Left cardiac atrium (tissue), 4 donors: ENCODE measurements at places on chromosomes 16 and 17. TPM values are rescaled to one million over a fixed set of nuclear protein-coding genes. Genes with fewer than 3 reads are reported as not detected.

DNA sequence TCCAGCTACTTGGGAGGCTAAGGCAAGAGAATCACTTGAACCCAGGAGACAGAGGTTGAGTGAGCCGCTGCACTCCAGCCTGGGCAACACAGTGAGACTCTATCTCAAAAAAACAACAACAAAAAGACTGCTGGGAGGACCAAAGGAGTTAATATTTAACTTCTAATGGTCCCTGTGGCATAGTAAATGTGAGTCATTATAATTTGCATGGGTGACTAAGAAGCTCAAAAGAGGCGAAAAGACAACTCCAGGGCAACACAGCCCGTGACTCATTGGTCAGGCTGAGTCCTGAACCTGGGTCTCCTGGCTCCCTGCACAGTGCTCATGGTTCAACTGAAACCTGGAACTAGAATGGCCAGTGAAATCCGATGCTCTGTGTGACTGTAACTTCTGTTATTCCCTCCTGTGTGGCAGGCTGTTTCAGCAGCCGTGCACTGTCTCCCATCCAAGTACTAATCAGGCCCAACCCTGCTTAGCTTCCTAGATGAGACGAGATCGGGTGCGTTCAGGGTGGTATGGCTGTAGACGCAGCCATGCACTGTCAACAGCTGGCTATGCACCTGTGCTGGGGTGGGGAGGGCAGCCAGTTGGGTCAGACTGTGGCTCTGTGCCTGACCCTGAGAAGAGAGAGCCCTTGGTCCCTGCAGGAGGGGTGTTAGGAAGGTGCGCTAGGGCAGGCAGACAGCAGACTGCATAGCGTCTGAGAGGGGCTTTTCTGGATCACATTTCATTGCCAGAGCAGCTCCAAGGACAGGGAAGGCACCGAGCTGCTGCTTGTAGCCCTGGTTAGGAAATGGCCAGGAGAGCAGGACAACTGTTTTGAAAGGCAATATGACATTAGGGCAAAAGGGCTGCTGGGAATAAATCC lies 14.5 kb upstream of the GPRC5C start:
- no peak for DNase-seq

DNA sequence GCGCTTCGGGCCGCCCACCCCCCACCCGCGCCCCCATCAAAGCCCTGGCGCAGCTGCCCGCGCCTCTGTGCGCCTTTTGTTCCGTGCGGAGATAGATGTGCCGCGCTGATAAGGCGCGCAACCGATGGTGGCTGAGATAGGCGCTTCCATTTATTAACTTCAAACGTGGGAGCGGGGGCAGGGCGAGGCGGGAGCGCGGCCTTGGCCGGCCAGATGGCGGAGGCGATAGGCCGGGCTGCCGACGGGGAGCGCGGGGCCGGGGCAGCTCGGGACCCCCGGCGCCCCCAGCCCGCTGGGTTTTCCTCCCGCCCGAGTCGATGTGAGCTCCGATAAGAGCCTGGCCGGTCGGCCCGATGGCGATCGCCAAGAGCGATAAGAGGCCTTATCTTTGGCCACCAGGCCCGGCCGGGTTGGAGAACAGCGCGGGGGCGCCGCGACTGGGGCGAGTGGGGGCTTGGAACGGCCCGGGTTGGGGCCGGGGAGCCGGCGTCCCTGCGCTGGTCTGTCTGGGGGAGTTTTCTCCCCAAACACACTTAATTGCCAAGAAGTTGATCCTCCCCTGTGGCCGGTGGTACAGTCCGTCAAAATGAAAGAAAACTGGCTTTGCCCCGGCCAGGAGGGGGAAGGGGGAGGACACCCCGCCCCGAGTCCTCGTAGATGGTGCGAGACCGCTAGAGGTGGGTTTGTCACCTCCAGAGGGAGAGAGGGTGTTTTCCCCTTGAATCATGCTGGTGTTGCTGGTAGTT lies 2.7 kb downstream of the ZFPM1 start:
- no peak for DNase-seq

GRCh38 chr16:89586853-89587252 lies 11.3 kb downstream of the CPNE7 start:
- DNase-seq: peak; percentile 48

DNA sequence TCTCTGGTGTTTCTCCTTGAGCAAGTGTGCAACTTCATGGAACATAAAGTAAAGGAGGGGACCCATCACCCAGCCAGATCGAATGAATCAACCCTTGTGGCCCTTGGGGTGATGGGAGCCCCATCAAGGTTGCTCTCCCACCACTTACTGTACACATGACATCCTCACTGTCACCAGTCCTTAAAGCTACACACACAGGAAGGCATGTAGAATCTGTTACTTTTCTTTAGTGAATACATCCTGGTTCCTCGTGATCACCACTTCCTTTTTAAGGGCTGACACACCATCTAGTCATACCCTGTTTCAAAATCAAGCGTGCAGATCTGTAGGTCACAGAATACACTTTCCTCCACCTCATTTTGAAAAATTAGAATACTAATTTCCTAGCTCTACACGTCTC lies 22.6 kb upstream of the MPHOSPH6 start:
- DNase-seq: no peak

DNA sequence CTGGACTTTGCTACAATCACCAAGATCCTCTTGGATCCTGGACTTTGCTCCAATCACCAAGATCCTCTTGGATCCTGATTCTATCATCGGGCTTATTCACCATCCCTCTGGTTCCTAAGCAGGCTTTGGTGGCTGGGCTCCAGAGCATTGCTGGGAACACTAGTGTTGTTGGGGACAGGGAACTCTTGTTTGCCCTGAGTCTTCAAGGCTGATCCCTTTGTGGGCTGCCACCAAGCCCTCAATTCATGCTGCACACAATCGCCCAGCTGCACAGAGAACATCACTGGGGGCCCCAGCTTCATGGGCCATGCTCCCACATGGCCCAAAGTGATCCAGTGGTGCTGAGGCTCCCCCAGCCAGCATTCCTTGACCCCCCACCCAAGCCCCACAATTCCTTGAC lies 88.3 kb downstream of the TMEM132E start:
- no peak for DNase-seq

DNA sequence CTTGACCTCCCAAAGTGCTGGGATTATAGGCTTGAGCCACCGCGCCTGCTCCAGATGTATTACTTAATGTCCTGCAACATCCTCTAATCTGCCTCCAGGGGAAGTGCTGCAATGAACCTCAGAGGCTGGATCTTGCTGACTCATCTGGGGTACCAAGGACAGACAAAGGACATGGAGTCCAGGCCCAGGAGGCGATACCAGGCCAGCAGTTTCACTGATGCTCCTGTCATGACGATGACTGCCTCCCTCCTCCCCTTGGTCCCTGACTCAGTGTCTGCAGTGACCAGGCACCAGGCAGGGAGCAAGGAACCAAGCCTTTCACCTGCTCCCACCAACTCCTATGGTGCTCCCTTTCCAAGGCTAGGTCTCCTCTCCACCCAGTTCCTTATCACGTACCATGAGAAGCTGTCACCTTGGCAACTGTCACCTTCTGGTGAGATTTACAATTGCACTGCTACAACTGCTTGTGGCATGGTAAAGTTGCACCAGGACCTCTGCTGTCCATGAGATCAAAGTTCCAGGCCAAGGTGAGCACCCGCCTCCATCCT lies 21.6 kb upstream of the PHOSPHO1 start:
- no peak for DNase-seq

GRCh38 chr17:72603420-72604242 lies 482.8 kb downstream of the SOX9 start:
- no peak for DNase-seq

DNA sequence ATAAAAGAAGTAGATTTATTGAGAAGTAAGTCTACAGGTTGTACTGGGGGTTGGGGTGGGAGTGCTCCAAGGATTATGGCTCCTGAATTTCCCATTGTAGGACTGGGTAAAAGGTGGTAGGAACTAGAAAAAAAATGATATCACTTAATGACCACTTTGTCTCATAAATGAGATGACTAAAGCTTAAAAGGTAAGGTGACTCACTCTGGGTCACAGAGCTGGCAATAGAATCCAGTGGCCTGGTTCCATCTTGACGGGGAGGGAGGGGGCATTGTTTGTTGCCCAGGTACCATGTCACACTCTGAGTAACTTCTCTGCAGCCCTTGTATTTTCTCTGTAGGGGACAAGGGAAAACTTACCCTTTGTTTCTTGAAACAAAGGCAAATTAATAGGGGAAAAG lies 126.1 kb downstream of the PITPNC1 start:
- no peak for DNase-seq

- DNase-seq: no peak
These were observed 19.7 kb downstream of the SEZ6 start for GRCh38 chr17:28985950-28986713.

- DNase-seq: no peak
These were observed 386.5 kb downstream of the SLC39A11 start for GRCh38 chr17:72705905-72706395.

GRCh38 chr17:34146440-34147043 lies 108.5 kb upstream of the CCL2 start:
- DNase-seq: peak; percentile 42

DNA sequence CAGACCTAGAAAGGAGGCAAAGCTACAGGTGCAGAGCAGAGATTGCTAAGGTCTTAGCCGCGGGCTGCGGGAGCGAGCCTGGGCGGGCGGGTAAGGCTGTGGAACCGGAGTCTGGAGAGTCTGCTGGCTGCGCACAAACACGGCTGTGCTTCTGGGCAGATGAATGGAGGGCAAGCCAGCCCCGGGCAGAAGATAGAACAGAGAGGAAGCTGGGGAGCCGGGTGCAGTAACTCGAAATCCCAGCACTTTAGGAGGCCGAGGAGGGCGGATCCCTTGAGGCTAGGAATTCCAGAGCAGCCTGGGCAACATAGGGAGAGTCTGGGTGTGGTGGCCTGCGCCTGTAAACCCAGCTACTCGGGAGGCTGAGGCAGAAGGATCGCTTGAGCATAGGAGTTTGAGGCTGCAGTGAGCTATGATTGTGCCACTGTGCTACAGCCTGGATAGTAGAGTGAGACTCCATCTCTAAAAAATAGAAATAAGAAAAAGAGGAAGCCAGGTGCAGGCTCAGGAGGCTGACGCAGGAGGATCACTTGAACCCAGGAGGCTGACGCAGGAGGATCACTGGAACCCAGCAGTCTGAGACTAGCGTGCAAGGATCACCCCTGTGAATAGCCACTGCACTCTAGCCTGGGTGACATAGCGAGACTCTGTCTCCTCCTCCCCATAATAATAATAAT lies 56.3 kb downstream of the PITPNC1 start:
- DNase-seq: no peak

- DNase-seq: no peak
These were observed 115.1 kb upstream of the PMFBP1 start for GRCh38 chr16:72286936-72287620.

DNA sequence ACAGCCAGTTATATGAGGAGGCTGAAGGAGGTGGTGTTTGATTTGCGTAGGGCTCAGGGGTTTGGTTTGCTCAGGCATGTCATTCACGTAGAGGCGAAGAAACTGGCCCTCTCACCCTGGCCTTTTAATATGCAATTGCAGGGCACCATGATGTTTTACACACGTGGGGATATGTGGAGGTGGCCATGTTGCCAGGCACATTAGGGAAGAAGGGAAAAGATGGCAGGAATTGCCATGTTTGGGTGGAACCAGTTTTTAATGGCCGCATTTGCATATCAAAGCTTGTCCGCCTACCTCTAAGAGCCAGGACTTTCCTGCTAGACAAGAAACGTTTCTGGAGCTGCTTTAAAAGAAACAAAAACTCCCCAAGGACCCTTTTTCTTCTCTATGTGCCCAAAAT lies 1483.7 kb upstream of the GOT2 start:
- DNase-seq: no peak

- no peak for DNase-seq
These were observed 50.7 kb downstream of the ADCY7 start for GRCh38 chr16:50316848-50317630.

DNA sequence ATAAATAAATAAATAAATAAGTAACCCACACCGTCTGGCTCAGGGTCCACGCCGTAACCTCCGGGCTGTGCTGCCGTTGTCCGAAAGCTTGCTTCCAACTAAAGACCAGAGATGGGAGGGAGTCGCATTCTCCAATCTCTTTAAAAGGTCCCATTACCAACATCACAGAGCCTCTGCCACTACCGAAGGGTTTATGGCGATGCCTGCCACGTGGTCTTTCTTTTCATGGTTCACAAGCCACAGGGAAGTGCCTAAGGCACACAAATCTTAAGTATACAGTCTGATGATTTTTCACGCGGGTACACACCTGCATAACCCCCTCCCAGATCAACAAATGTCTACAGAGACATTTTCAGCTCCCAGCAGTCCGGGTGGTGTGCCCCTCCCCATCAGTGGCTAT lies 1.4 kb downstream of the COTL1 start:
- no peak for DNase-seq

DNA sequence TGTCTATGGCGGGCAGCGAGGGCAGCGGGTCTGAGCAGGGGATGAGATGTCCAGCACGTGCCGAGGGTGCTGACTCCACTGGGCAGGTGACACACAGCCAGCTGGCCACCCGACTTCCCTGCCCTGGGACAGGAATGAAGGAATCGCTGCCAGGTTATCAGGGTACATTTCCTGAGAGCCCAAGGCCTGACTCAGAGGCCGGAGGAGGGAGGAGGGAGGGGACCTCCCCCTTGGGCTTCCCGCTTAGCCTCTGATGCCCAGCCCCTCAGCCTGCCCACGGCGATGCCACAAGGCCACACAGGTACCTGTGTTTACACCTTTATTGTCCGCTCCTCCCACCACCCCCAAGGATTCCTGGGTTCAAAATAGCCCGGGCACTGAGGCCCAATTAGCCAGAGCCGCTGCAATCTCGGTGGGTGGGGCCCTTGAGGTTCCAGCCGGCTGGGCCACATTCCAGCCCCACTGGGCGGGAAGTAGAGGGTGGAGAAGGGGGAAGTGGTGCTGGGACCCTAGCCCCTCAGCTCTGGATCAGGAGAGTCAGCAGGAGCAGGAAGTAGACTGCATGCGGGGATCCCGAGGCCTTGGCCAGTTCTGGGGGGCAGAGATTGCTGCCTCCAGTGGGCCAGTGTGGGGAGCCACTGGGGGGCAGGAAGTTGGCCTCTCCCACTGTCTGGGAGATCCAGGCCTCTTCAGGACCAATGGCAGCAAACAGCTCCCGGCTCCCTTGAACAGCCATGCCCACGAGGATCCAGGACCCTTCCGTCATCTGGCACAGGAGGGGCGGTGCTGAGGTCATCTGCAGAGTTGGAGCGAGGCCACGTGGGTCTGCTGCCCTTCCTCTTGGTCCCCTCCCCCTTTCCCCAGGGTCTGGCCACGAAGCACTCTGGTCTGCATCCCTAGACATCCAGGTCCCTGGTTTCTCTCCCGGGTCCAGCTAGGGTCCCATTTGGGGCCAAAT lies 3.4 kb upstream of the PRSS8 start:
- DNase-seq: peak; percentile 68

- DNase-seq: no peak
These were observed 10.8 kb downstream of the ASPHD1 start for GRCh38 chr16:29910819-29911675.

- no peak for DNase-seq
These were observed 51.1 kb downstream of the SRL start for GRCh38 chr16:4190712-4191333.

Gene MGAT5B
- 0.15 TPM for total RNA-seq

Gene TMEM235
- total RNA-seq: not detected

Gene CBLN1
- 1.9 TPM for total RNA-seq

Gene IL17C
- total RNA-seq: not detected

Gene MMP28
- 10.3 TPM for total RNA-seq

Gene CTF1
- 6.8 TPM for total RNA-seq

Gene SIRT7
- 9.2 TPM for total RNA-seq

Gene GAS2L2
- total RNA-seq: 0.47 TPM

Gene RASD1
- 55.1 TPM for total RNA-seq

Gene STH
- not detected for total RNA-seq

Gene RAB11FIP4
- total RNA-seq: 6.1 TPM

Gene PARN
- 18.9 TPM for total RNA-seq

Gene ABCC11
- not detected for total RNA-seq

Gene MYL4
- total RNA-seq: 4,221 TPM

Gene PRCD
- 5.5 TPM for total RNA-seq
